ENCODE measurements at places on chromosomes 12 and 14.
A peak's percentile ranks its signal among the peaks of the same experiment; 100 is the strongest.

DNA sequence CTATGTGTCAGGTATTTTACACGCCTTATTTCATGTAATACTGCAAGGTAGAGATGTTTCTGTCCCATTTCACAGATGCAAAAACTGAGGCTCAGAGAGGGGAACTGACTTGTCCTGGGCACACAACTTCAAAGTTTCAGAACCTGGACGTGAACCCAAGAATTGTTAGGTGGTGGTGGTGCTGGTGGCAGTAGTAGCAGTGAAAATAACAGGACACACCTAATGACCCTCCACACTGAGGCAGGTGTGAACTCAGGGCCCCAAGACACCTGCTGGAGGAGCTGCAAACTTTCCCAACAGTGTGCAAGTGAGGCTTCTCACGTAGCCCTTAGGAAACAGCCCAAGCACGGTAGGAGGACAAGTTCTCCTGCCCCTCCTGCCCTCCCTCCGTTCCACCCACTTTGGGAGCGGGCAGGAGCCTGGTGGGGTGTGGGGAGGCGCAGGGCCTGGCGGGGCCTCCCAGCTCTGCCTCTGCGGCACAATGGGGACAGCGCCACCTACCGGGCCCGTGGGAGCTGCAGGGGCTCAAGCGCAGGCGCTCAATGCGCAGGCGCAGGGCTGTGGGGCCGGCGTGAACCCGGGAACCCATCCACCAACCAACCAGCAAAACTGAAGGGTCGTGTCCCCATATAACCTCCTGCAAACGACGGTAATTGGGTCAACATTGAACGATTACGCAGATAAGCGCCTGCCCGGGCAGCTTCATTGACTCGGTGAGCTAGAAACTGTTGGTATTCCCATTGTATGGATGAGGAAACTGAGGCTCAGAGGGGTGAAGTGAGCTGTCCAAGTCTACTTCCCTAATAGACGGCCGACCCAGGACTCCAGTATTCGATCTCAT, 12.0 kb upstream of the TRPV4 start:
- DNase-seq: peak; percentile 32

DNA sequence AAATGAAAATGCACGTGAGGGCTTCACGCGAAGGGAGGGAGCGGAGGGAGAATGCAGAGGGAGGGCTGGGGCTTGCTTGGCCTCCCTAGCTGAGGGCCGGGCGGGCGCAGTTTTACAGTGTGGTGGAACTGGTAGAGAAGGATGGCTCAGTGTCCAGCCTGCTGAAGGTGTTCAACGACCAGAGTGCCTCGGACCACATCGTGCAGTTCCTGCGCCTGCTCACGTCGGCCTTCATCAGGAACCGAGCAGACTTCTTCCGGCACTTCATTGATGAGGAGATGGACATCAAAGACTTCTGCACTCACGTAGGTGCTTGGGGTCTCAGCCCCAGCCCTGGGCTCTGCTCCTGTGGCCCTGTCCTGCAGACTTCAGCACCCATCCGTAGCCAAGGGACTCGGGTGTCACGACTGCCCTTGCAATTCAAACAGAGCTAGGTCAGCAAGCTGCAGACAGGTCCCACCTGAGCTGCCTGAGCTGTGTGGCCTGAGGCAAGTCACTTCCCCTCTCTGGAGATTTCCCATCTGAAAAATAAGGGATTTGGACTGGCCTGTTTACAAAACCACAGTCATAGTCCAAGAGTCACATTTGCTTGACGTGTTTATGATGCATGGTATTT, 18.4 kb downstream of the OTUB2 start:
- DNase-seq: no peak

- DNase-seq: no peak
These were observed 27.1 kb upstream of the PCED1B start for GRCh38 chr12:47052274-47052673.

- no peak for DNase-seq
These were observed 12.6 kb downstream of the SLC25A29 start for GRCh38 chr14:100293497-100294212.

All from NCI-H446 treated with DMSO at 0.1 percent for 48 hours (cell line).